ENCODE measurements at places on chromosomes 3 and 15.

GRCh38 chr3:68055215-68055614 lies 400.8 kb upstream of the SUCLG2 start:
- DNase-seq: no peak

- no peak for DNase-seq
These were observed 144.2 kb downstream of the RYR3 start for GRCh38 chr15:33454996-33455395.

- no peak for DNase-seq
These were observed 46.8 kb downstream of the NME9 start for GRCh38 chr3:138282836-138283235.

- no peak for DNase-seq
These were observed 54.1 kb upstream of the CHRNB4 start for GRCh38 chr15:78695046-78695671.
